ENCODE measurements at places on chromosomes 2 and 18.

GRCh38 chr2:32863803-32864202, 83.0 kb upstream of the LTBP1 start:
- no peak overlapping the region for H3K4me3 ChIP-seq
- peaks cover 8% of the 10 kb centered on the region for H3K4me1 ChIP-seq
- H3K27me3 ChIP-seq: no peaks in the 10 kb centered on the region
- no peaks in the 10 kb centered on the region for H3K36me3 ChIP-seq

DNA sequence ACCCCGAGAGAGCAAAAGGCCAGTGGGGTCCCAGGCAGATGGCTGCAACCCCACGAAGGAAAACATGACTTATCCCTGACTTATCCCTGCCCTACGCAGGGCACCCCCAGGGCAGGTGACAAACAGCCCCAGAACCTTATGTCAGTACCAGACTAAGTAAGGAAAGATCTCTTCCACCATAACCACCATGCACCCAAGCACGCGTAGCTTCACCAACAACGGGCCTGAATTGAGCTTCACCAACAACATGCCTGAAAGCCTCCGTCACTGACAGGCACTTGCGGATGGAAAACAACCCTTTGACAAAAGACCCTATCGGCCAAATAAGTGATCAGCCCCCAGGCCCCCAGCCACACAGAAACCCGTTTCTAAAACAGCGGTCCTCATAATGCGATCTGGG, 34.1 kb downstream of the HDAC4 start:
- H3K27ac ChIP-seq: no peak overlapping the region
- H3K36me3 ChIP-seq: no peaks in the 10 kb centered on the region
- H3K4me1 ChIP-seq: no peaks in the 10 kb centered on the region
- H3K4me3 ChIP-seq: no peak overlapping the region
- DNase-seq: no peak
- no peaks in the 10 kb centered on the region for H3K27me3 ChIP-seq

- no peaks in the 10 kb centered on the region for H3K27me3 ChIP-seq
- DNase-seq: no peak
- peak overlapping the region; percentile 2 for H3K27ac ChIP-seq
- H3K4me3 ChIP-seq: no peak overlapping the region
- peaks cover 9% of the 10 kb centered on the region for H3K4me1 ChIP-seq
Measured at GRCh38 chr2:68387408-68388350, 22.6 kb downstream of the PLEK start.

DNA sequence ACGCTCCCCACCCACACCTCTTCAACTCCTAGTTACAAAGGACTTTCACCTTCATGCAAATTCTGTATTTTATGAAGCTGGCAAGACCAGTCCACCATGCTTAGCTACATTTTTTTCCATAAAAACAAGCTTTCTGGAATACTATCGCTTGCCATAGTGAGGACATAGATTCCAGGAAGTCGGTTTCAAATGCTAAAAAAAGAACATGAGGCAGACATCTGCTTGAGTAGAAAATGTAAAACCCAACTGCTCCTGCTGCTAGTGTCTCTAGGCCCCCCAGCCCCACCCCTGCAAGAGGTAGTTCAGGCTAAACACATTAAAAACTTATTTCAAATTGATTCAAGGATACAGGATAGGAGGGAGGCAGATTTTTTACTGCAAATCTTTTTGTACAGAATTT, 148.9 kb downstream of the SMAD2 start:
- H3K27me3 ChIP-seq: no peaks in the 10 kb centered on the region
- no peak overlapping the region for H3K4me3 ChIP-seq
- DNase-seq: no peak
- no peak overlapping the region for H3K27ac ChIP-seq

GRCh38 chr2:37586663-37587317, 84.7 kb downstream of the CDC42EP3 start:
- no peak overlapping the region for H3K4me3 ChIP-seq
- H3K36me3 ChIP-seq: no peaks in the 10 kb centered on the region
- H3K27me3 ChIP-seq: no peaks in the 10 kb centered on the region
- H3K27ac ChIP-seq: peak overlapping the region; percentile 55
- peaks cover 75% of the 10 kb centered on the region for H3K4me1 ChIP-seq

DNA sequence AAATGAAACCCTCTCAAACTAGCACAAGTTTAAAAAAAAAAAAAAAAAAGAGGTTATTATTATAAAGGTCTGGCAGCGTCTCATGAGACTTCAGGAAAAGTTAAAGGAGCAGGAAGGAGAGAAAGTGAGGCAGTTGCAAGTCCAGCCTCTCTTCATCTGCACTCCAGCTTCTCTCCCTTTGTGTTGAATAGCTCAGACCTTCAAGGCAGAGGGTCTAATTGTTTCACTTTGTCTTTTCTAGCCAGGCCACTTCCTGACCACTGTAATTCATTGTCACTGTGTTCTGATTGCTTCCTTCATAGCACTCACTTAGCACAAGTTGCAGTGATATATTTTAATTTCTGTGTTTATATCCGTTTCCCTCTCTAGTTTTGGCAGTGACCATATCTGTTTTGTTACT, 99.9 kb downstream of the SPATS2L start:
- no peak for DNase-seq
- no peaks in the 10 kb centered on the region for H3K36me3 ChIP-seq
- H3K4me3 ChIP-seq: no peak overlapping the region
- H3K27me3 ChIP-seq: no peaks in the 10 kb centered on the region

DNA sequence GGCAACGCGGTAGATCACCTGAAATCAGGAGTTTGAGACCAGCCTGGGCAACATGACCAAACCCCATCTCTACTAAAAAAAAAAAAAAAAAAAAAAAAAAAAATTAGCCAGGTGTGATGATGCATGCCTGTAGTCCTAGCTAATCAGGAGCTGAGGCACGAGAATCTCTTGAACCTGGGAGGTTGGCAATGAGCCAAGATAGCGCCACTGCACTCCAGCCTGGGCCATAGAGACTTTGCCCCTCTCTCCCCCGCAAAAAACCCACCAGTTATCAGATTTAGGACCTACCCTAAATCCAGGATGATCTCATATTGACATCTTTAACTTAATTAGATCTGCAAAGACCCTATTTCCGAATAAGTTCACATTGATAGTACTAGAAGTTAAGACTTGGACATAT, 29.2 kb upstream of the LDAH start:
- no peaks in the 10 kb centered on the region for H3K36me3 ChIP-seq
- H3K27ac ChIP-seq: no peak overlapping the region
- no peaks in the 10 kb centered on the region for H3K27me3 ChIP-seq
- DNase-seq: no peak
- no peaks in the 10 kb centered on the region for H3K4me1 ChIP-seq

DNA sequence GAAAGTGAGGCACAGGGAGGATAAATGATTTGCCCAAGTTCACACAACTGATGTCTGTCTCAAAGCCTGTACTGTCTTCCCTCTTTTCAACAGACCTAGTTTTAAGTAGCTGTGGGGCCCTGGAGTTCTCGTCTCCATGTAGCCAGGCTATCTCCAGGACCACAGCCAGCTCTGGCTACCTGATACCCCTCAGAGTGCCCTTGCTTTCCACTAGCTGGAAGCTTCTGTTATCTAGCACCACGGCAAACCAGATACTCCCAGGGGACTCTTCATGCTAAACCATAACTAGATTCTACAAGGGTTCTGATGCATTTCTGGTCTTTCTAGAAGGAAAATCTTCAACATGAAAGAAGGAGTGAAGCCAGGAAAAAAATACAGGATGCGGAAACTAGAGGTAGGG, 137.3 kb downstream of the GALNT14 start:
- no peaks in the 10 kb centered on the region for H3K4me1 ChIP-seq
- DNase-seq: no peak
- H3K27ac ChIP-seq: no peak overlapping the region
- no peaks in the 10 kb centered on the region for H3K27me3 ChIP-seq
- no peaks in the 10 kb centered on the region for H3K36me3 ChIP-seq
- no peak overlapping the region for H3K4me3 ChIP-seq

- no peak overlapping the region for H3K27ac ChIP-seq
- no peak overlapping the region for H3K4me3 ChIP-seq
- no peak for DNase-seq
- no peaks in the 10 kb centered on the region for H3K36me3 ChIP-seq
- H3K4me1 ChIP-seq: no peaks in the 10 kb centered on the region
Measured at GRCh38 chr2:181394741-181395437, 62.3 kb upstream of the ITGA4 start.

GRCh38 chr2:25270061-25270460, 71.7 kb downstream of the DNMT3A start:
- H3K27ac ChIP-seq: no peak overlapping the region
- H3K4me3 ChIP-seq: no peak overlapping the region
- DNase-seq: no peak
- no peaks in the 10 kb centered on the region for H3K27me3 ChIP-seq
- peaks cover 26% of the 10 kb centered on the region for H3K36me3 ChIP-seq

- H3K4me1 ChIP-seq: no peaks in the 10 kb centered on the region
- no peak for DNase-seq
- no peaks in the 10 kb centered on the region for H3K36me3 ChIP-seq
- H3K27ac ChIP-seq: no peak overlapping the region
- no peaks in the 10 kb centered on the region for H3K27me3 ChIP-seq
Measured at GRCh38 chr18:28725876-28726275, 548.9 kb upstream of the CDH2 start.

DNA sequence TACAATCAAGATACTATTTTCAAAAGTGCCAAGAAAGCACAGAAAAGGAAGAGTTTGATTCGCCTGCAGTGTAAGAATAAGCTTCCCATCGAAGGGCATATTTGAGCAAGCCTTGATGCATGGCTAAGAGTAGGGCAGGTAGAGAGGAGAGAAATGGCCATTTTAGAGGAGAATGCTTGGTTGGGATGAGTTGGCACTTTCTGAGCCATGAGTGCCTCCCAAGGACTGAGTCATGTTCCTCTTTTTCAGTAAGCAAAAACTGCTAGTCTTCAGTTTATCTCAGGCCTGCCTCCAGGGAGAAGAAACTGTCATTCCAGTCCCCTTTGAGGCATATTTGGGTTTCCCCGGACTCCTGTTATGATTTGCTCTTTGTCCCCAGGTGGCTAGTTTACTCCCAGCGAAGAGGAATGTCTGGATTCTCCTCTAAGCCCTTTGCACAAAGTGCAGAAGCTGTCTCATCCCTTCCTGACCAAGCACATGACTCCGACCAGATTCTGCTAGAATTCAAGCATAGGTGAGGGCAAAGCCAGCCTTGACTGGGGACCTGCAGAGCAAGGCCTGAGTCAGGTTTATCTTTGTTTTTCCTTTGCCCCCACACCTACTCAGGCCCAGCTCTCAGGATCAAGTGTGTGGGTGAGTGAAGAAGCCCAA, 115.2 kb downstream of the TTC32 start:
- no peak overlapping the region for H3K27ac ChIP-seq
- H3K27me3 ChIP-seq: no peaks in the 10 kb centered on the region
- H3K4me3 ChIP-seq: no peak overlapping the region
- H3K4me1 ChIP-seq: no peaks in the 10 kb centered on the region
- H3K36me3 ChIP-seq: no peaks in the 10 kb centered on the region

DNA sequence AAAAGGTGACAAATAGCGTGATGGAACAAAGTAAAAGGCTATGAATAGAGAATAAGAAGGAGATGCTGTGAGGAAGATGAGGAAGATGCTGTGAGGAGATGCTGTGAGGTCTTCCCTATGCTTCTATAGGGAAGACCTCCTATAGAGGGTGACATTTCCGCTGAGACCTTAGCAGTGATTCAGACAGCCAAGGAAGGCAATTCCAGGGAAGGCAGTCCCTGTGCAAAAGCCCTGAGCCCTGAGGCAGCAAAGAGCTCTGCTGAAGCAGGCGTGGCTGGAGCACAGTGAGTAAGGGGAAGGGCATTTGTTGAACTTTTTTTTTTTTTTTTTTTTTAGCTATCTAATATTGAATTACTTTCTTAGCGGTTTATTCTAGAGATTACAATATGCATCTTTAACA, 142.7 kb upstream of the FOSL2 start:
- no peaks in the 10 kb centered on the region for H3K27me3 ChIP-seq
- DNase-seq: no peak
- H3K4me3 ChIP-seq: no peak overlapping the region

DNA sequence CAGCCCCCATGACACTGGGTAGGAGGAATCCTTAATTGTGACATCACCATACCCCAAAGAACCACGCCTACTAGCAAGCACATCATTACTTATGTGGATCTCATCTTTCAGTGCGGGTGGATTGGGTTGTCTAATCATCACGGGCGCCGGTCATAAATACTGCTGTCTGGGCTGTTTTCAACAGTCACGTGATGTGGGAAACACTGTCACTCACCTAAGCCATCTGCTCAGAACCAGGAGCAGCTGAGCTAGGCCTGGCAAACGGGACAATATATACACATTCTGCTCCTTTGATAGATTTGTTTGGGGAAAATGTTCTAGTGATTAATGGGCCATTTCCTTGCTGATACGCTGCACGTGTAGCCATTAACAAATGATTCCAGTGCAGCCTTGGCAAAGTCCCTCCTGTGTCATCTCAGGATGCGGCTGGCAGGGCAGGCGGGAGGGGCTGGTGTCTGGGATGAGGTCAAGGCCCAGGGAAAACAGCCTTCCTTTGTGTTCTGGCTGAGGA, 145.9 kb upstream of the COPS8 start:
- no peaks in the 10 kb centered on the region for H3K27me3 ChIP-seq
- no peak overlapping the region for H3K4me3 ChIP-seq
- H3K27ac ChIP-seq: no peak overlapping the region
- no peaks in the 10 kb centered on the region for H3K4me1 ChIP-seq
- DNase-seq: peak; percentile 56

GRCh38 chr2:38690499-38691420, 24.8 kb downstream of the GALM start:
- H3K4me1 ChIP-seq: peaks cover 20% of the 10 kb centered on the region
- DNase-seq: no peak
- no peaks in the 10 kb centered on the region for H3K27me3 ChIP-seq
- H3K36me3 ChIP-seq: no peaks in the 10 kb centered on the region

DNA sequence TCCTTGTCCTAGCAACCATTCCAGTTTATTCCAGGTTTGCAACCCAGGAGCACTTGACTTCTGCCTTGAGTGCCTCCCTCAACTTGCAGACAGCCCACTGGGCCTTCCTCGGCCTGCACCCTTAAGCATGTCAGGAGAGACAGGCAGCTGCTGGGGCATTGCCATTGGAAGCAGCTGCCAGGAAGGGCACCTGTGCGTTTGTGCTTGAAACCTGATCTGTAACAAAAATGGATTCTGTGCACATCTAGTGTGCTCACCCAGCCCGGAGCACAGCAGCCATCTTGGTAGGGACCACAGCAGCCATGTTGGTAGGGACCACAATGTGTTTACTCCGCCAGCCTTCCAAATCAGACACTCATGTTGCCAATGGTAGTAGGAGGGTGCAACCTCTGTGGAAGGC, 44.3 kb upstream of the GLI2 start:
- no peaks in the 10 kb centered on the region for H3K36me3 ChIP-seq
- no peak overlapping the region for H3K4me3 ChIP-seq
- no peaks in the 10 kb centered on the region for H3K4me1 ChIP-seq
- H3K27me3 ChIP-seq: no peaks in the 10 kb centered on the region

DNA sequence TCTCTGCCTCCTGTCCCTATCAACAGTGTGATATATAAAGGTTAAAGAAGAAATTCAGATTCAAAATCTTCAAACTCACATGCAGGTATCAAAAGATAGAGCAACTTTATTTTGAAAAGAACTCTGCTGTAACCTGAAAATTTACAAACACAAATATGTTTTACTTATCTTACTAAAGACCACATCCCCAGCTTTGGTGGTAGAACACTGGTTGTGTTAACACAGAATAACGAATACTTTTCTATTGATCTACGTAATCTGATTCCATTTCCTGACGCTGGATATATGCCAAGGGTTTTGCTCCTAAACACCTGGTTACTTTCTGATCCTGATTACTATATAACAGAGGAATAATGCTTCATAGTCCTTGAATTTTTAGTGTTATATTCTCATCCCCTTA, 23.1 kb upstream of the SLC39A10 start:
- H3K36me3 ChIP-seq: no peaks in the 10 kb centered on the region
- H3K4me3 ChIP-seq: no peak overlapping the region
- DNase-seq: no peak
- H3K27ac ChIP-seq: no peak overlapping the region

Data from vagina (tissue), 2 donors.